A172 (cell line): ENCODE measurements at places on chromosomes 11 and 22. TPM values are rescaled to one million over a fixed set of nuclear protein-coding genes. Genes with fewer than 3 reads are reported as not detected.

- no peak for DNase-seq
Observed at GRCh38 chr11:32116668-32117067, 25.8 kb downstream of the RCN1 start.

GRCh38 chr11:79192836-79193235, 248.0 kb downstream of the TENM4 start:
- no peak for DNase-seq

GRCh38 chr11:130163346-130164220, 4.0 kb downstream of the ST14 start:
- DNase-seq, result no peak

DNA sequence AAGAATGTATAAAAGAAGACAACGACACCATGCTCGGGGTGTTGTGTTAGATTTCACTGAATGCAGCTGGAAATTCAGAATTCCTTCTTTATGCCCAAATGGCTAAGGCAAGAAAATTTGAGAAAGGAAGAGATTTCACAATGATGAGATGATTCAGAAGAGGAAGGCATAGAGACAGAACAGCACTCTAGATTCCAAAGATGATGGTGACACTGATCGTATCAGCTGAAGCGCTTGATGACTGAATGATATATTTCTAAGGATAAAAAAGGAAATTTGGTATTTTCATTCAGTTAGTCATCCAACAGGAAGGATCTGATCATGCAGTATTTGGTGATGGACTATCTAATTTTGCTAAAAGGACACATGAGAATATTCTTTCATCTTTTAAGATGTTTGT, 189.2 kb downstream of the EFCAB6 start:
- DNase-seq, result peak; percentile 35

GRCh38 chr22:21962655-21962949, 10.0 kb upstream of the PPM1F start:
- no peak for DNase-seq

DNA sequence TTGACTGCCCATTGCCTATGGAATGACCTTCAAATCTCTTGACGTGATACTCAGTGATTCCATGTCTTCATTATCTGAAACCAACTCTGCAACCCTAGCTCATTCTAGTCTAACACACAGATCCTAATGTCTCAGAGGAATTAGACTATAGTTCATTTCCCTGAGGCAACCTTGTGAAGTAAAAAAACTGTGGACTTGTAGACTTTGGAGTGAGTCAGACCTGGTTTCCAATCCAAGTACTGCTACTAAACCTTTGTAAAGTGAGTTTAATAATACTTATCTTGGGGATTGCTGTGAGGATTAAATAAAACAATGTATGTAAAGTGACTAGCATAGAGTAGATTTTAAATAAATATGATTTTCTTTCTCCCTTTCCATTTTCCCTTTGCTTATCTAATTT, 226.1 kb downstream of the BLID start:
- DNase-seq, result no peak

- DNase-seq, result no peak
Observed at GRCh38 chr11:70176940-70177689, 26.0 kb upstream of the FADD start.

DNA sequence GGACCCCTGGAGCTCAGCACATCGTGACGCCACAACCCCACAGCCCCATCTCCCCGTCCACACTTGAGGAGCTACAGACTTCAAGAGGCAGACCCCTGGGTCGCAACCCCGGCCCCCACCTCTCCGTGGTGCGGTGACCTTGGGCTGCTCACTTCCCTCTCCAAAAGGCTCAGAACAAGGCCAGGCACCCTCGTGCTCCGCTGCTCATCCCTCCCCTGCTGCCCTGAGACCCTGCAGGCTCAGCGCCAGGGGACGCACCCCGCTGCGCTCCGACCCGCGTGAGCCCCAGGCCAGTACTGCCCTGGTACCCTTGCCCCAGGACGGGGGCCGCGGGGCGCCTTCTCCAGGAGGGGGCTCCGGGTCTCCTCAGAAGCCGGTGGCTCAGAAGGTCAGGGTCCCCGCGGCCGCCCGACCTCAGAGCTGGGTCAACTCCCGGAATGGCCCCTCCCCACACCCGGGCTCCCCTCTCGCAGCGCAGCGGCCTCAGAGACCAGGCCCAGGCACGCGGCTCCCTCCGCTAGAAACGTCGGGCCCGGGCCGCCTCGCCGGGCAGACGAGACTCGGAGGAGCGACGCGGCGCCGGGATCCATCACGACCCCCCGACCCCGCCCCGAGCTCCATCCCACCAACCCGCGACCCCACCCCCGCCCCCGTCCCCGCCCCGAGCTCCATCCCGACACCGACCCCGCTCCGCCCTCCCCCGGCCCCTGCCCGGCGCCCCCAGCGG, 563 bp downstream of the GATD1 start:
- no peak for DNase-seq

The PRR33 gene
- not detected in 2 replicates for total RNA-seq

The DESI1 gene
- total RNA-seq, result 15.2 and 15.8 TPM in 2 replicates

The TBX10 gene
- not detected in 2 replicates for total RNA-seq

The DDIAS gene
- total RNA-seq, result 30.1 and 34.5 TPM in 2 replicates

The TUBA8 gene
- total RNA-seq, result 0.29 and 1.3 TPM in 2 replicates

The OR4S2 gene
- total RNA-seq, result not detected in 2 replicates
